Activated naive CD8-positive, alpha-beta T cell treated with anti-CD3 and anti-CD28 coated beads, Interleukin-2, amount 10 ng/mL, durations not matched to agents 7 days and 5 days (primary cell): ENCODE measurements at places on chromosomes 2 and 18. TPM values are rescaled to one million over a fixed set of nuclear protein-coding genes. Genes with fewer than 3 reads are reported as not detected.

GRCh38 chr2:42486145-42486906 is 7.5 kb downstream of the KCNG3 start:
- H3K4me3 ChIP-seq: no peak overlapping the region
- peaks cover under 1% of the 10 kb centered on the region for H3K4me1 ChIP-seq
- no peak overlapping the region for H3K27ac ChIP-seq
- DNase-seq: no peak
- H3K36me3 ChIP-seq: no peaks in the 10 kb centered on the region

SDC1 gene
- total RNA-seq: 0.22 TPM

IL1RN gene
- 4.0 TPM for total RNA-seq

DNA sequence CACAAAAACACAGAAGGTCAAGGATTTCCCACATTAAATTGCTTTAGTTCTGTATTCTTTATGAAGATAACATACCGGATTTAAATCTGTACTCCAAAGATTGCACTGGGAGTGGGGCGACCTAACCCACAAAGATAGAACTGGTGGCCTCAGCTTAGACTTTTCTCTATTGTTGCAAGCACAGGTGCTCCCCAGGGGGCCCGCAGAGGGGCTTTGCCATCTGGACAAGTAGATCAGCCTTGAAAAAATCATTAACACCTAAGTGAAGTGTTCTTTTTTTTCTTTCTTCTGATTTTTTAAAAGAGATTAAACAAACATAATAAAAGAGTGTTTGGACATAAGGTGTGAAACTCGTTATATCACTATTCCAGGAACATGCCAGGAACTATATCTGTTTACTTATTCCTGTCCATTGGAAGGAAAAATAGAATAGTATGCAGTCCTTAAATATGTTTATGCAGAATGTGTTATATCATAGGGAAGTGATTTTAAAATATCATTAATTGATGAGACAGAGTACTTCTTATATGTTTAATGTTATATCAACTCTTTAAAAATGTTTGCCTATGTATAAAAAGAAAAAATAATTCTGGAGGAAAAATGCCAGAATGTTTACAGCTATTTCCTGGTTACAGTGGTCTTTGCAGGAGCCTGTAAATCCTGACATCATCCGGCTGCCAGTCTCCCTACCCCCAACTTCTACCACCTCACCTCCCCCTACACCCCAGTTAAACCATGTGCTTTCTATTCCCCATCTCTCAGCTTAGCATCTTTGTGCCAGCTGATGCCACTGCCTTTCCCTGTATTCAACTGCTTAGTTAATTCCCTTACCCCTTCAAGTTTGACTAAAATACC is 679.2 kb downstream of the CNTNAP5 start:
- no peak overlapping the region for H3K4me3 ChIP-seq
- no peaks in the 10 kb centered on the region for H3K4me1 ChIP-seq
- peak overlapping the region; percentile 30 for H3K27ac ChIP-seq
